NCI-H2081 treated with DMSO at 0.1 percent for 48 hours (cell line): ENCODE measurements at places on chromosomes 2 and 18.

DNA sequence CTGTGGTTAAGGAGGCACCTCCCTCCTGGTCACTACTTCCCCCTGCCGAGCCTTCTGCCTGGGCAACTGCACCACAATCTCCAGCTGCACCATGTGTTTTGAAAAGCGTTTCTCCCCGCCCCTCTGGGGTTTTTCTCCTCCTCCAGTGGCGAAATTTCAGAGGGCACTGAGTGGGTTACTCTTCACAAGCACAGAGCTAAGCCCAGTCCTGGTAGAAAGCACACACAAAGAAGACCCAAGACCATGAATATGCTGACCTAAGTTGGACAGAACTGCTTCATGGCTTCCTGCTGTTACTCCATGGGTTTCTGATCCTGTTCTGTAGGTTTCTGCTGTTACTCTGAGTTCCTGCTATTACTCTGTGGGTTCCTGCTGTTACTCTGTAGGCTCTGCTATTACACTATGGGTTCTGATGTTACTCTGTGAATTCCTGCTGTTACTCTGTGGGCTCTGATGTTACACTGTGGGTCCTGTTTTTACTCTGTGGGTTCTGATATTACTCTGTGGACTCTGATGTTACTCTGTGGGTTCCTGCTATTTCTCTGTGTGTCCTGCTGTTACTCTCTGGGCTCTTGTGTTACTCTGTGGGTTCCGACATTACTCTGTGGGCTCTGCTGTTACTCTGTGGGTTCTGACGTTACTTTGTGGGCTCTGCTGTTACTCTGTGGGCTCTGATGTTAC lies 216.6 kb downstream of the RTP5 start:
- no peak for DNase-seq

- DNase-seq = no peak
Observed at GRCh38 chr2:75548036-75548573, 12.6 kb downstream of the EVA1A start.

DNA sequence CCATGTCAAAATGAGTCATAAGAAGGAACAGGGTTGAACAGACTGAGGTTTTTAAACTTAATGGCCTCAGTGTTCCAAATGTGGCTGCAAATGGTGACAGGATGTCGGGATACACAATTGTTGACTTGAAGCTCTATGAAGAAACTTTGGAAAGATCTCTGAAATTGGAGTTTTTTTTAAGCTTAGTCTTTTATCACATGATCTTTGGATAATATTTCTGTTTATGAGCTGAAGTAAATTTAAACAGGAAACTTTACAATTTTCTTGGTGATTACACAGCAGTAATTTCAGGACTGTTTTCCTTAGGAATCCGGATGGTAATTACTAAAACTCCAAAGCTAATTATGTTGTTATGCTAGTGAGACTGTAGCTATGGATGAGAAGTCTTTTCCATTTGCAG lies 199.1 kb upstream of the NRXN1 start:
- DNase-seq = no peak

DNA sequence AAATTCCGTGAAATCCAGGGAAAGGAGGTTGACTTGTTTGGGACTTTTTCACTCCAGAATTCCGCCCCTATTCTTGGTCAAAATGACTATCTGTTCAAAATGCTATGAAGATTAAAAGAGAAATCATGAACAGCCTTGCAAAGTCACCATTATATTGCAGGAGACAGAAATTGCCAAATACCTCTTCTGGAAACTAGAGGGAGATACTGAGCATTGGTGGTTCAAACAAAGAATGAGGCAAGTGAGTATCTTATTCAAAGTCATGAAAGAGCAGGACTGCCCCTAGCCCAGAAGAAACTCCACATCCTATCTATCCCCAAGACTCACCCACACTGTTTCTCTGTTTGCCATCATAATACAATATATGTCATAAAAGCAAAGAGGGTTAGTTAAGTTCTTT lies 862.3 kb upstream of the POU3F3 start:
- no peak for DNase-seq

DNA sequence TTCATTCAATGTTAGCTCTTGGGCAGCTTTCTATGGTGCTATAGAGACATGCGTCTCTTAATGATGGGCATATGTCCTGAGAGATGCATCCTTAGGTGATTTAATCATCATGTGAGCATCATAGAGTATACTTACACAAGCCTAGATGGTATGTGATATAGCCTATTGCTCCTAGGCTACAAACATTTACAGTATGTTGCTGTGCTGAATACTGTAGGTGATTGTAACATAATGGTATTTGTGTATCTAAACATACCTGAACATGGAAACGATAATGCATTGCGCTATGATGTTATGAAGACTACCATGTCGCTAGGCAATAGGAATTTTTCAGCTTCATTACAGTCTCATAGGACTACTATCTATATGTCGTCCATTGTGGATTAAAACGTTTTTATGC lies 89.4 kb downstream of the ARHGAP15 start:
- no peak for DNase-seq

DNA sequence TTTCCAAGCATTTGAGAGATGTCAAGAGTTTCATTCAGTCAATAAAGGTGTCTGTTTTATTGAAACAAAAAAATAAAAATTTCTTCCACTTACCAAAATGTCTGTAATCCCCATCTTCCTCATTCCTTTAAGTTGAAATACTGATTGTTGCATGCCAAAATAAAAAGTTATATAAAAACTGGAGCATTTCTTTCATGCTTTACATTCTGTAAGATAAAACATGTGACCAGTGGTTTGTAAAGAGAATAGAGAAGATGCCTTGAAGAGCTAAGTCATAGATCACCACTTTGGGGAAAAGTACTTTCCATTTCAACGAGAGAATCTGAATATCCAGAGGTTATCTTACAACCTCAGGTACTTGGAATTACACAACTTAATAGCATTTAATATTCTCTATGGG lies 35.9 kb upstream of the MYO1B start:
- DNase-seq = no peak

DNA sequence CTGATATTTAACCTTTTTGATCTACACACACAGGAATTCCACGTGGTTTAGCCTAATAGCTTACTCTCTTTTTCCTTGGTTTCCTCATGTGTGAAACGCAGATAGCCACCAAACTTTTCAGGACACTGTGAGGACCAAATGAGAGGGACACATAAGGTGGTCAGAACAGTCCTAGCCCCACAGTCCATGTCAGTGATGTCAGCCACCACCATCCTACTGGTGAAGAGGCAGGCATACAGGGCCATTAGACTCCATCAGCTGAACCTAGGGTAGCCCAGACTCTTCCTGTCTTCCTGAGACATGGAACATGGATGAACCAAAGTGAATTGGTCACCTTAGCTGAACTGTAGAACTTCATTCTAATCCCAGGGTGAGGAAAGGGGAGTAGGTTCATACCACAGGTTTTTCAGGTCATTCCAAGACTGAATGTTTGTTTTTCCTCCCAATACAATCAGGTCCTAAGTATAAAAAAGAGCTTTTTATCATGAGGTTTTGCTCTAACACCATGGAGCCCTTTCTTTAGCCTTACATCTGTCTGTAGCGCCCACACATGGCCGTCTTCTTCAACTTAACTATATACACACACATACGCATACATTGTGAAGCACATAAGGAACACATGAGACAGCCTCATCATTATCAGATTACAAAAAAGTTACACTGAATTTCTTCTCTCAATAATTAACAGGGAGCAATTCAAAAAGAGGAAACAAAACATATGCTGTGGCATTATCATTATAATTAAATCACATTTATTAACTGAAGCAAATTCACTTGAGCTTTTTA lies 18.5 kb upstream of the NFE2L2 start:
- no peak for DNase-seq

- no peak for DNase-seq
Observed at GRCh38 chr2:193072647-193073046, 877.9 kb upstream of the TMEFF2 start.

- DNase-seq = no peak
Observed at GRCh38 chr18:26804519-26804918, 61.0 kb downstream of the AQP4 start.

DNA sequence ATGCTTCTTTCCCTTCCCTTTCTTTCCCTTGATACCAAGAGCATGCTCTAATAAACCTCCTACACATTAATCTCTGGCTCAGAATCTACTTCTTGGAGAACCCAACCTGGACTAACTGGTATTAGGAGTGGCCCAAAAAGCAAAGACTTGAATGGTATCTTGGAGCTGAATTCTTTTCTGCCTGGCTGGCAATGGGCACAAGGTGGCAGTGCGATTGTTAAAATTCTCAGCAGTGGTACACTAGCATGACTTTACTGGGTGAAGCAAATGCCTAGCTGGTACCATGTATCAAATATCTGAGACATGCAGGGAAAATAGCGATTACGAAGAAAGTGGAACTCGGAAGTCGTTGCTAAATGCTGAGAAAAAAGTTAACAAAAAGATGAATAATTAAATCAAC lies 376.1 kb downstream of the XIRP2 start:
- no peak for DNase-seq

DNA sequence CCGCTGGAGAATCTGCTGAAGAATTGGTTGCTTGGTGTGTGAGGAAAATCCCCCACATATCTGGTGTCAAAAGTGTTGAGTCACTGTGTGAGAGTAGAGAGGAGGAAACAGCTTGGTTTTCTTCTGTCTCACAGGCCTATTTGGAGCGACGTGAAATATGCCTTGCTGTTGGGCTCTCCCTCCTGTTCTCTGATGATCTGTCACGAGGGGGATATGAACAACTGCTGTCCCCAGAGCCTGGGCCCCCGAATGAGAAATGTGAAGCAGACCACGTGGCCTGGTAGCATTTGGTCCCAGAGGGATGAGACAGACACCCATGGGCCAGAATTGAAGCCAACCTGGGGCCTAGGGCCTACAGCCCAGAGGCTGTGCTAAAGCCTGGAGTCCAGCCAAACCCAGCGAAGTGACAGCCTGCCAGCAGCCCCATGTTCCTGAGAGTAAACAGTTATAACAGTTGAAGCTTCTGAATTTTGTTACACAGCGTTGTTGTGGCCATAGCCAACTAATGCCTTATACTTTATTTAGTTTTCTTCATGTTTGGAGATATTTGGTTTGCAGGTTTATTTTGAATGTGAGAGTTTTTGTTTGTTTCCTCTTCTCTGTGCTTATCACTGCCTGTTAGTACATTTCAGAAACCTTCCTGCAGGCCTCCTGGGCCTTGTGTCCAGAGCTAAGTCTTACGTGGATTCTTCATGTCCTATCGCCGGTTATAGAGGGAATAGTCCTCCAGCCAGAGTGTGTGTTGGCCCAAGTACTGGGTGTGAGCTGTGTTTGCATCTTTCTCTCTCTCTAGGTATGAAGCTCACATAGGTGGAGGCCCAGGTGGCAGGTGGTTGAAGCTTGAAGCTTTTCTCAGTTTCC lies 18.7 kb upstream of the COLEC12 start:
- DNase-seq = no peak

- no peak for DNase-seq
Observed at GRCh38 chr2:78887446-78887845, 138.1 kb upstream of the REG3G start.
